Midbrain (tissue), 1 donor: ENCODE measurements at places on chromosomes 16 and 17.

GRCh38 chr17:45311401-45311759, 5.4 kb downstream of the MAP3K14 start:
- DNase-seq = no peak

GRCh38 chr17:81939881-81940385, 2.8 kb upstream of the PYCR1 start:
- peak; percentile 56 for DNase-seq

DNA sequence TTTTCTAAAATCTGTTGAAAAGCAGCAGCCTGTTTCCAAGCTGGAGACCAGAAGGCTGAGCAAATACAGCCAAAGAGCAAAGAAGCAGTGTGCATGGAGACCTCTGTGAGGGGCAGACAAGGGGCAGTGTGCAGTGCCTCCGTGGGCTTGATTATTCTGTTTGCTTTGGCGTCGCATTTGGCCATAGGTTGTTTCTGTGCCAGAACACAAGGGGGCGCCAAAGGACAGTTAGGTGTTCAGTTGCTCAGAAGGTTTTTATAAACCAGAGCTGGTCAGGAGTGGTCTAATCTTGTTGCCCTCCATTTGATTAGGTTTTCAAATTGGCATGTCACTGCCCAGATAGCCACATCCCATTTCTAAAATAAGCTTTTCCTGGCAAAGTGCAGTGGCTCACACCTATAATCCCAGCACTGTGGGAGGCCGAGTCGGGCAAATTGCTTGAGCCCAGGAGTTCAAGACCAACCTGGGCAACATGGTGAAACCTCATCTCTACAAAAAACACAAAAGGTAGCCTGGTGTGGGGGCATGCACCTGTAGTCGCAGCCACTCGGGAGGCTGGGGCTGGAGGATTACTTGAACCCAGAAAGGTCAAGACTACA, 10.6 kb downstream of the MYH3 start:
- peak; percentile 76 for DNase-seq

GRCh38 chr17:40568074-40568836, 3.0 kb upstream of the CCR7 start:
- DNase-seq = no peak
